Lower leg skin (tissue), 4 donors: ENCODE measurements at places on chromosomes 7 and 10. TPM values are rescaled to one million over a fixed set of nuclear protein-coding genes. Genes with fewer than 3 reads are reported as not detected.

The CALY gene
- not detected for total RNA-seq

The NRG3 gene
- total RNA-seq, result 0.15 TPM

The SEC31B gene
- 7.0 TPM for total RNA-seq

The RADIL gene
- 1.5 TPM for total RNA-seq

The BBIP1 gene
- 10.3 TPM for total RNA-seq

The CSGALNACT2 gene
- 12.9 TPM for total RNA-seq

The MSS51 gene
- total RNA-seq, result 0.59 TPM

The MNX1 gene
- not detected for total RNA-seq

The TSPAN13 gene
- total RNA-seq, result 9.2 TPM

The SH2D4B gene
- total RNA-seq, result not detected

DNA sequence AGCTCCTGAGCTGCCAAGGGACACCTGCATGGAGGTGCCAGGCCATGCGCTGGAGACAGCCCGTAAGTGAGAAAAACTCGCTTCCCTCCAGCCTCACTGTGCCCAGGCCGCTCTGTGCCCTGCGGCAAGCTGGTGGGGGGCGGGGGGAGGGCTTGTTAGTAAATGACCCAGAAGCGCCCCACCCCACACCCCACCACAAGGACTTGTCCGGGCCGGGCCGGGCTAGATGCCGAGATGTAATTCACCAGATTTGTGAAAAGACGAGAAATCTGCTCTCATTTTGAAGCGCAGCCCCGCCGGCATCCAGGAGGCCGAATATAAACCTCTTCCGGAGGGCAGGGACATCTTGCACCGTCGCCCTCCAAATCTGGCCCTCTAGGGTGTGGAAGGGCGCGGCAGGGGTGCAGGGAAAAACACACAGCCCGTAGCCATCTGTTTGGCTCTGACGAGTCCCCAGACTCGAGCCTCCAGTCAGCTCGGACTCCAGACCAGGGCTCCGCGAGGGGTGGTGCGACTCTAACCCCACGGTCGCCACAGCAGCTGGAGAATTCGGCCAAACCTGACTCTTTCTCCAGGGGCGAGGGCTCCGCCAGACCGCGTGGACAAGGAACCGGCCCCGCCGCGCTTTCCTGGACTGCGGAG, 14.8 kb downstream of the TLX1 start:
- DNase-seq, result no peak

- DNase-seq, result no peak
Observed at GRCh38 chr7:136339464-136339863, 362.3 kb upstream of the MTPN start.

DNA sequence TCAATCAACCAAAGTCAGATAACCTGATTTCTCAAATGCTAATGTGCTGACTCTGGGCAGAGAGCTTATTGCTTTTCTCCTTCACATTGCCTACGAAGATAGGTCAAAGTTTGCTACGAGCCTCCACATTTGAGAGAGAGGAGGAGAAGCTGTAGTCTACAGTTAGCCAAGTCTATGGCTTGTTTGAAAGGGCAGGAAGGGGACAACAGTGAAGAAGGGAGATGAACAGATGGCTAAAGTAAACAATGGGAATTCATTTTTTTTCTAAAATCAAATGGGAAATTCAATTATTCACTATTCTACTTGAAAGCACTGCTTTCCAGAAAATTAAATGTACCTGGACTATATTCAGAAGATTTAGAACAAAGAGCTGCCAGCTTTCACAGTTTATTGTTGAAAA, 126.7 kb upstream of the C1QL3 start:
- DNase-seq, result no peak

DNA sequence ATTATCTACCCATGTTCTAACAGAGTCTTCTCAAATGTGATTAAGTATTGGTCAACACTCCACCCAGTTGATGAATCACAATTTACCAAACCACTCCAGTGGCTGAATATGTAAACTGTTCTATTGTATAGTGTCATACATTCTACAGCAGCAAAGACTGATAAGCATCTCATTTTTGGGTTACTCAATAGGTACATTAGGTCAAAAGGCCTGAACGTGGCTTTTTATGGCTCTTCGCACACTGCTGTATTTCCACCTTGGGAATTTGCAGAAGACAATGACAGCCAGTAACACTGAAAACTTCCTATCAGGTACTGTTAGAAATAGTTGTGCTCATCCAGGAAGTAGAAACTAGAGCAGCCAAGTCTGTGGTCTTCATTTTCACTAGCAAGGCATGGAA, 166.9 kb downstream of the GLI3 start:
- no peak for DNase-seq

DNA sequence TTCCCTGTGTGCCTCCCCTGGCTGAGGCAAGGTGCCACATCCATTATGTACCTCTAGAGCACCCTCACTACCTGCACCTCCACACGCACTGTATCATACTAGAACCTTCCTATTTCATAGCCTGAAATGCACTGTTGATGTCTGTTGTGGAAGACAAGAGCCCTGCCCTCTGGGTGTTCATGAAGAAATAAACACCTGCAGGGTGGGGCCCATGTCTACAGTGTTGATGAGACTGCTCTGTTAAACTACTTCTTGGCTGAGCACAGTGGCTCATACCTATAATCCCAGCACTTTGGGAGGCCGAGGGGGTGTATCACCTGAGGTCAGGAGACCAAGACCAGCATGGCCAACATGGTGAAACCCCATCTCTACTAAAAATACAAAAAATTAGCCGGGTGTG, 14.0 kb downstream of the SORBS1 start:
- DNase-seq, result no peak

DNA sequence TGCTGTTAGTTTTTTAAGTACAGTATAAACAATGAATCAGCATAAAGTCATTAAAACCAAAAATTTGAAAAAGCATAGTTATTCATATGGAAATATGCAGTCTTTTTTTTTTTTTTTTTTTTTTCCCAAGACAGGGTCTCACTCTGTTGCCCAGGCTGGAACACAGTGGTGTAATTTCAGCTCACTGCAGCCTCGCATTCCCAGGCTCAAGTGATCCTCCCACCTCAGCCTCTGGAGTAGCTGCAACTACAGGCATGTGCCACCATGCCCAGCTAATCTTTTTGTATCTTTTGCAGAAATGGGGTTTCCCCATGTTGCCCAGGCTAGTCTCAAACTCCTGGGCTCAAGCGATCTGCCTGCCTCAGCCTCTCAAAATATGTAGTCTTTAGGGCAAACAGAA, 182.0 kb downstream of the SEMA3E start:
- no peak for DNase-seq

DNA sequence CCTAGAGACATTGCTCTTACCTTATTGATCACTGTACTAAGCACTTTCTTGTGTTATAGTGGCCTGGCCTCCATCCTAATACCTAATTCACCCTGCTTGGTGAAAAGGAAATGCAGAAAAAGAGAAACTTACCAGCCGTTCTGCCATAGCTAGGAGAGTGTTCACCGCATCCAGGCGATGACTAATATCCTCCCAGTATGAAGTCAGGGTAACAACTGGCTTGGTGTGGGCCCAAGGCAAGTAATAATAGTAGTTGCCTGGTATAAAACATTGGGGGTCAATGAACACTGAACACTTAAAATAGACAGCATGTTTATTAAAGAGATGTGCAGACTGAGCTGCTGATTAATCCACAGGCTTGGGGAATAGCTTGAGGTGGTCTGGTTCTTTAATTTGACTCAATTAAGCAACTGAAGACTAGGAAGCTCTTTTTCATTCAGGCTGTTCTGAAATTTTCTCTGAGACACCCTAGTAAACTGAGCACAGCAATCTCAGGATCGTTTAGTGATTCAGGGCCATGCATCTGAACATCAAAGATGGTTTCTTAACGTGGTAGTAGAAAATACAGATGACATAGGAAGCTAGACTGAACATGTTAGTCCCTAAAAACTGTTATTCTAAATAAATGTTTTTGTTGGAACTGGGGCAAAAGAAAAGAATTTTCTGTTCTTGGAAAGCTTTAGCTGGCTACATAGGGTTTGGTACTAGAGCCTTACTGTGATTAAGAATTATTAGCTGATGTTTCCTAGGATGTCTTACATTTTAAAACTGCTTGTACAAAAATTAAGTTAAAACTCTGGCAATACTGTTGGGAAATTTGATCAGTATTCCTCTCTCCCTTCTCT, 102.2 kb downstream of the MYOF start:
- no peak for DNase-seq

GRCh38 chr7:81623251-81623855, 146.5 kb downstream of the HGF start:
- DNase-seq, result no peak

- no peak for DNase-seq
Observed at GRCh38 chr10:89785095-89785494, 83.7 kb downstream of the KIF20B start.

DNA sequence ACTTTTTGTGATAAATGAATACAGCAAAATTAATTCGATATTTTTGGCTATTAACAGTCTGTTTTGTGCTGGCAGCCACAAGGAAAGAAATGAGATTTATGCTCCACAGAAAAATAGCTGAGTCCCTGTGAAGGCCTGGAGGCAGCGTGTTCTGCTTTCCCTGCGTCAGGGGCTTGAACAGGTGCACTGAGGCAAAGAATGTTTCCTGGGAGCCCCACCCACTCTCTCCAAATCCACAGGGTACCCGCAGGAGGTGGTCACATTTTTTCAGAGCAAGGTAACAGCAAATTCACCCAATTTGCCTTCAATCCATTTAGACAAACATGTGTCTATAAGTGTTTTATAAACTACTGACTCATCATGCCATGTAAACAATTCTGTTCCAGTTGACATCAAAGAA, 308.1 kb downstream of the TCERG1L start:
- DNase-seq, result no peak

DNA sequence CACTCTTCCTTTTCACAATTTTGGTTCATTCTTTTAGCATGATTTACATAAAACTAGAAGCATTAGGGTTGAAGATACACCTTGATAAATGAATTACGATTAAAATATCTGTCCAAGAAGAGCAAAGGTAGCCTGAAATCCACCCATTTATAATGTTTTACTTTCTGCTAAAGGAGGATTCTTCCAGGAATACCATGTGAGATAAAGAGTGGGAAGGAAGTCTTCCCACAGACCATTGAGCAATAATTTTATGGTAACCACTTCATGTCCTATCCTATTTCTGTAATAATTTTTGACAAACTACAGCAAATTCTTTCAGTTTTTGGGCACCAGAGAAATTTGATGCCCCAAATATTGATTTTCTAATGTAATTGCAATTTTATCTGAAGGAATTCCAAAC, 150.6 kb upstream of the STEAP4 start:
- no peak for DNase-seq

- no peak for DNase-seq
Observed at GRCh38 chr7:21947056-21947455, 1.4 kb upstream of the CDCA7L start.

DNA sequence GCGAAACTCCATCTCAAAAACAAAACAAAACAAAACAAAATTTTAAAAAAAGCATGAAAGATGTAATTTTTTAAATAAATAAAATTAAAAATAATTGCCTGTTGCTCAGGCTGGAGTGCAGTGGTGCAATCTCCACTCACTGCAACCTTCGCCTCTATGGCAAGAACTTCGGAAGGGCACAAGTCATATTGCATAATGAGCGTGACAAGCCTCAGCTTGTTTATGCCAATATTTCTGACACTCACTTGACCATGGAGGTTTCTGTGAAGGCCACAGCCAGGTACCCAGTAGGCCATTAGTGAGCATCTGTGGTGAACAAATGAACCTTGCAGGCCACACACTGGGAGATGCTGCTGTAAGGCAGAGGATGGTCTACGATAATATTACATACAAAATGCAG, 106.1 kb upstream of the KMT2C start:
- no peak for DNase-seq

DNA sequence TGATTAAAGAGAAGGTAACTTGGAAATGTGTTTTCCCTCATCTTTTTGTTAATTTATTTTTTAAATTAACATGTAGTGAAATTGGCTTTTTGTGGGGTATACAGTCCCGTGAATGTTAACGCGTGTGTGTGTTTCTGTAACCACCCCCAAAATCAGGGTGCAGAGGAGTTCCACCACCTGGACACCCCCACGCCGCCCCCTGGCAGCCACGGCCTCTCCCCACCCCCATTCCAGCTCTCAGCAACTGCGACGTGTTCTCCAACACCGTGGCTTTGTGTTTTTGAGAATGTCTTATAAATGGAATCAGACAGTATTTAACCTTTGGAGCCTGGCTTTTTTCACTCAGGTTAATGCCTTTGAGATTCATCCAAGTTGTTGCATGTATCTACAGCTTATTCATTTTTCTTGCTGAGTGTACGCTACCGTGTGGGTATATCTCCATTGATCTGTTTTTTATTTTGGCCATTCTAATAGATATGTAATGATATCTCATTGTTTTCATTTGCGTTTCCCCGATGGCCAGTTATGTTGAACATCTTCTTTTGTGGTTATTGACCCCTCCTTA, 218.8 kb downstream of the EBF3 start:
- no peak for DNase-seq

- DNase-seq, result no peak
Observed at GRCh38 chr10:73079779-73080541, 16.7 kb downstream of the P4HA1 start.

DNA sequence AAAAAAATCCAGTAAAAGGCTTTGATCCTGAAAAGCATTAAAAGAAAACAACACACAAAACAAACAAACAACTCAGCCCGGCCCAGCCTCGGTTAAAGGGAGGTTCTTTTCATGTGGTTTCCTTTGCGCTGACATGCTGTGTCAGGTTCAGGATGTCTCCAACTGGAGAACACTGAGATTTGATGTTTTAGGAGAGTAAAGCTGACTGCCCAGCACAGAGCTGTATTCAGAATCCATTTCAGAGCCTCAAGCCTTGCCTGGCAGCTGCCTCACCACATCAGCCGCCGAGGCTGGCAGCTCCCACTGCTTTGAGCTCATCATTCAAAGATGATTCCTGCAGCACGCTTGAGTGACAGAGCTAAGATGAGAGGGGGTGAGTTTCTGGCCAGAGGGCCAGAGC, 205.8 kb upstream of the LYZL1 start:
- peak; percentile 62 for DNase-seq

DNA sequence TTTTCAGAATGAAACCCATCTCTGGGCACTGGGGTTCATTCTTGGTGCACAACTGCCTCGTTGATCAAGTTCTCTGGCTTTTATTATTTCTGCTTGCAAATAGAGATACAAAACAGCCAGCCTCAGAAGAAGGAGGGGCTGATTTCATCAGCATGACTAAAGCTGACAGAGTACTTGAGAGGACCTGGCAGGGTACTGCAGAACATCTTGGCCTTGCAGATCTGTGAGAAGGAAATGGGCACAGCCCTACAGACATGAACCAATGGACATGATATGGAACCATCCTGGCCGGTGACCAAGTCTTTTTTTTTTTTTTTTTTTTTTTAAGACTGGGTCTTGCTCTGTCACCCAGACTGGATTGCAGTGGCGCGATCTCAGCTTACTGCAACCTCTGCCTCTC, 240.6 kb downstream of the VTI1A start:
- DNase-seq, result peak; percentile 23

- DNase-seq, result no peak
Observed at GRCh38 chr7:111290982-111291381, 200.1 kb downstream of the LRRN3 start.

GRCh38 chr7:87317691-87318245, 27.7 kb upstream of the CROT start:
- DNase-seq, result no peak

DNA sequence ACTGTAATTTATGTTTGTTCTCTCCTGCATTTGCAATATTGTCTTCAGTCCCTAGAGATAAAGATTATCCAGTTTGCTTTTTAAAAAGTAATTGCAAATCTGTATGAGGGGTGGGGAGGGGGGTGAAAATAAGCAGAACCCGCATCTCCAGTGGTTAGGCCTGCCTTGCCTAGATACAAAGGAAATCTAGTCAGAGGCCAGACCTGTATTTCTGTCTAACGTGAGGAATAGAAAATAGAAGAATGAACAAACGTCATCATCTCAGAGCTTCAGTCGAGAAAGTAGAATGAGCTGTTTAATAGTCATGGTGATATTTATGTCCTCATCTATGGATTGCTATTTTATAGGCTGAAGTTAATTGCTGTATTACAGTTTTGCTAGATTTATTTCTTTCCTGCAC, 284.2 kb downstream of the BICC1 start:
- no peak for DNase-seq
